ENCODE measurements at places on chromosomes 6 and 20. TPM values are rescaled to one million over a fixed set of nuclear protein-coding genes. Genes with fewer than 3 reads are reported as not detected.

TFAP2D gene
- total RNA-seq = not detected

DNA sequence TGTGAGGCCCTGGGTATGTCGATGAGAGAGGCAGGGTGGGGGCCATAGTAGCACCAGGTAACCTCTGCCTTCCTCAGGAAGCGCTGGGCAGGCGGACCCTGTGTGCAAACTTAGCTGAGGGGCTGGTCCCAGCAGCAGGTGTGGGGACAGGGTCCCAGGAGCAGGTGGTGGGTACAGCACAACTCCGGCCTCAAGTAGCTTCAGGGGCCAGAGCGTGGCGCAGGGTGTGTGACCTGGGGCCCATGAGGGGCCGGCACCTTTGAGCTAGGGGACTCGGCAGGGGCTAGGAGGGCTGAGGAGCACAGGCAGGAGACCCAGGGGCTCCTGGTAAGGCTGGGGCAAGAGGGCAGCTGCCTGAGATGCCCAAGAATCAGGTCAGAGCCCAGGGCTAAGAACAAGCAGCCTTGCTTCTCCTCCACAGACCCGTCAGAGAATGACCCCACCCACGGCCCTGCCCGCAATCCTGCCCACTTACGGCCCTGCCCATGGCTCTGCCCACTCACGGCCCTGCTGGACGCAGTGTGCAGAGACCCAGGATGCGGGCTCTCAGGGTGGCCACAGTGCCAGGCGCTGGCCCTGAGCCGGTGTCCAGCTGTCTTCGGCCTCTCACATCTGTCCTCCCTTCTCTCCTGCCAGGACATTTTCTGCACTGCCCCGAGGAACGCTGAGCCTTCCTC, 30.9 kb downstream of the CHRNA4 start:
- no peak for DNase-seq

GRCh38 chr6:90393232-90393884, 96.7 kb upstream of the BACH2 start:
- peak; percentile 71 for DNase-seq

DNA sequence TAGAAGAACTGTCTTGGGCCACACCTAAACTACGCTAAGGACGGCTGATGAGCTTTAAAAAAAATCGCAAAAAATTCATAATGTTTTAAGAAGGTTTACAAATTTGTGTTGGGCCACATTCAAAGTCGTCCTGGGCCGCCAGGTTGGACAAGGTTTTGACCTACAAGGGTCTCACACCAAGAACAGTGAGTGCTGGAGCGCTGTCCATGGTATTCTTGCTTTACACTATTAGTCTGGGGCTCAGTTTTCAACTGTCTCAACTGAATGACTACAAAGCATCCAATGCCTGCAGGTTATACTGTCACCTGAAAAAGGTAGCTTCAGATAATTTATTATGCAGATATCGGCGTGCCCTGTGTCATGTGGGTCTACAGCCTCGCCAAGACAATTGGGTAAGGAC, 3.7 kb upstream of the FAXC start:
- DNase-seq = no peak

DNA sequence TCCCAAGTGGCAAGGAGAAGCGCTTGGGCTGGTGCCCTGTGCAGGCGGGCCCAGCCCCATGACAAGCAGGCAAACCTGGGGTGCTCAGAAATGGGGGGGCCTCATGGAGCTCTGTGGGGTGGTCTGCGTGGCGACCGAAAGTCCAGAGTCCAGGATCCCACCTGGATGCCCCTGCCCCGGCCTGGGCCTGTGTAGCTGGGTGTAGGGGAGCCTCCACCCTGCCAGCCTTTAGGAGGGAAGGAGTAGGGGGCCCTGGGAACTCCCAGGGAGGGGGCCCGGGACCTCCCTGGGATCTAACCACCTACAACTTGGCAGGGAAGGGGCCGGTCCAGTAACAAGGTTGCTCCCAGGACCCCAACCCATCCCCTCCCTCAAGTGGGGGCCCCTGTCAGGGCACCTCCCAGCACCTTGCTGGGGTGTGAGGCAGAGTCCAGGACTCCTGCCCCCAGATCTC, 4.5 kb upstream of the LAMA5 start:
- no peak for DNase-seq

HCK gene
- total RNA-seq = not detected

- no peak for DNase-seq
Measured at GRCh38 chr6:166354965-166355364, 12.6 kb upstream of the SFT2D1 start.

RBM12 gene
- 147 TPM for total RNA-seq

- no peak for DNase-seq
Measured at GRCh38 chr6:27049863-27050781, 197.4 kb upstream of the PRSS16 start.

- DNase-seq = no peak
Measured at GRCh38 chr6:146770275-146770964, 171.6 kb downstream of the ADGB start.

NKAIN4 gene
- total RNA-seq = not detected

C20orf96 gene
- total RNA-seq = 9.5 TPM

GRCh38 chr20:61806995-61807394, 258.7 kb downstream of the TAF4 start:
- no peak for DNase-seq

DNA sequence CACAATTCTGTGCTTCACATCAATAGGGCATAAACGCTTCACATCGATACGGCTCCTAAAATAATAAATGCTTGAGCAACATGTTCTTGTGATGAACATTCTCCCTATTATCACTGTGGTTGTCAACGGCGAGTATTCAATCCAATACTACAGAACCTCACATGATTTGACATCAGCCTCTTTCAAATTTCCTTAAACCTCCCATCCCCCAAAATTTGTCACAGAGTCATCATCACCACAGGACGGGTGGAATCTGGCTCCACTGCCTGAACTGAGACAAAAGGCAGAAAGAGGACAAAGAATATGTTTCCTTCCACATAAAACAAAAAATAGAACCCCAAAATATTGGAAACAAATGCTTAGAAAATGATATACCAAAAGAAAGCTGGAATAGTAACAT, 7.3 kb downstream of the THEMIS start:
- DNase-seq = no peak

DNA sequence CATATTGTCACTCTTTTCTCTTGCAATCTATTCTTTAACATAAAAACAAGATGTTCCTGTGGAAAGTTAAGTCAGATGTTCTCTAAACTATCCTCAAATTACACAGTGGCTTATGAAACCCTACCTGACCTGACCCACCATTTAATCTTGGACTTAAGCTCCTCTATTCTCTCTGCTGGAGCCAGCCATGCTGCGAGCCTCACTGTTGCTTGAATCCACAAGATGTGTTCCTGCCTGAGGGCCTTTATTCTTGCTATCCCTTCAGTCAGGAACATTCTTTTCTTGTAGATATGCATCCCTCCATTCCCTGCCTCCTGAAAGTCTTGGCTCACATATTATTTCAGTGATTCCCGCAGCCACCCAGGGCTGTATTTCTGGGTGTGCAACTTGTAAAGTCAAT, 283.2 kb downstream of the EPHA7 start:
- no peak for DNase-seq

DNA sequence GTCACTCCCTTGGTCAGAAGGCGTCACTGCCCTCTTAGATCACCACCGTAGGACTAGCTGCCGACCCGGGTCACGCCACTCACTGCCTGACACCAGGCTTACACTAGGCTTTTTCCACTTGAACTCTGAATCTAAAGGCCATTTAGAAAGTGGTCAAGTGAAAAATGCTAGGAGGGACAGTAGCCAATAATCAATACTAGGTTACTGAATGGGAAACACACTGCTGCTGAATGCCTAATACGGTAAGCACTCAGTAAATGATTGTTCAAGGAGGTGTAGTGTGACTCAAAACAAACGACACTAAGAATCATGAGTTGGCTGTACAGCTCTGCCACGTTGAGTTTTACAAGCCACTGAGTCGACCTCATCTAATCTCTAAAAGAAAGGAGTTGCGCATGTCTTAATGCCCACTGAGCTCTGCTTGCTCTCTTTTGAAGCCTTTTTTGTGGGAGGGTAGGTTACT, 760 bp upstream of the IBTK start:
- DNase-seq = no peak

CLVS2 gene
- total RNA-seq = not detected

CTCFL gene
- total RNA-seq = not detected

DNA sequence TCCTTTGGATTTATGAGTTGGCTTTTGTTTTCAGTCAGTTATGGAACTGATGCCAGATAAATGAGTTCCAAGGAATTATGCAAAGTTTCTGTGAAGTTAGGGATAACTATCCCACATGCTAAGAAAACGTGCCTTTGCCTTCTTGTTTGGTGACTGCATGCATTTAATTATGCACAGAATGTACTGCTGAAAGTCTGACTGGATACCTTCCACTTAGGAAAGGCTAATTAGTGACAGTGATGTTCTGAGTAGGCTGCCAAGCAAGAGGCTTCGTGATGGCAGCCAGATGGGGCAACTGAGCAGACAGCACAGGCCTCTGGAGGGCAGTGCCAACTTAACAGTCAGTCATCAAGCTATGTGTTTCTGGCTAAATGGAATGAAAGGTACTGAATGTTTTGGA, 289.9 kb downstream of the CD109 start:
- no peak for DNase-seq

DNA sequence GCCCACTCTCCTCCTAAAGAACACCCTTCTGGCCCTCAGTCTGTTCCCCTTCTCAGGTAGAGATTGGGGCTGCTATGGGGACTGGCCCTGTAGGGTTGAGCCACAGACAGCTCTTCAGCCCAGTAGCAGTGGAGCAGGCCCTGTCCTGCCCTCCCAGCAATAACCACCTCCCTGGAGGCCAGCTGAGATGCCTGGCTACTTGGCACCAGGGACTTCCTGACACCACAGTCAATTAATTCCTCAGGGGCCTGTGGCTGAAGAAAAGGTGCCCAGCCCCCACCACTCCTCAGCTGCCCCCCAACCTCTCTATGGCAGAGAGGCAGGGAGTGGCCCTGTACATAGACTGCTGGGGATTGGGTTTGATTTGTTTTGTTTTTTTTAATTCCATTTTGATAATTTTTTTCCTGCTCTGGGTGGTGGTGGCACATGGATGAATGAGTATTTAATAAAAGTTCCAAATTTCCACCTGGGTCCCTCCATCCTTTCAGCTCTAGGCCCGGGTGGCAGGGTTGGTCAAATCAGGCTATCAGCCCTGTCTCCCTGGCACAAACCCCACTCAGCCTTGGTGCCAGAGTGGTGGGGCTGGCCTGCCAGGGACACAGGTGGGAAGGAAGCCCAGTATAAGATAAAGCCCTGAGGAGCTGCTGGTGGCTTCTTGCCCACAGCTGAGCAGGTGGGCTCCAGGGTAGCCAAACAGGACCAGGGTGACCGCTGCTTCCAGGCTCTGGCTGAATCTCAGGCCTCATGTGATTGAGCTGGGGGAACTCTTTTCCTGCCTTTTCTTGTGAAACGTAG, 1.9 kb upstream of the DEF6 start:
- no peak for DNase-seq

C6orf52 gene
- total RNA-seq = 1.7 TPM

- DNase-seq = no peak
Measured at GRCh38 chr6:100462706-100463629, 1.8 kb downstream of the SIM1 start.

GRCh38 chr6:40727271-40727670, 140.1 kb upstream of the LRFN2 start:
- no peak for DNase-seq

Data from activated T-helper 2 cell treated with anti-CD3 and anti-CD28 coated beads, Interferon-gamma antibody, Interleukin-2, Interleukin-4, amounts not matched to agents 10 μg/mL and 5 μg/mL and 100 μg/mL, durations not matched to agents 14 hours and 24 hours and 36 hours (primary cell).